Mesothelial cell of epicardium (in vitro differentiated cells): ENCODE measurements at places on chromosomes 6 and 20.
A peak's percentile ranks its signal among the peaks of the same experiment; 100 is the strongest.

GRCh38 chr6:49565855-49566254, 15.4 kb downstream of the C6orf141 start:
- DNase-seq, result no peak

DNA sequence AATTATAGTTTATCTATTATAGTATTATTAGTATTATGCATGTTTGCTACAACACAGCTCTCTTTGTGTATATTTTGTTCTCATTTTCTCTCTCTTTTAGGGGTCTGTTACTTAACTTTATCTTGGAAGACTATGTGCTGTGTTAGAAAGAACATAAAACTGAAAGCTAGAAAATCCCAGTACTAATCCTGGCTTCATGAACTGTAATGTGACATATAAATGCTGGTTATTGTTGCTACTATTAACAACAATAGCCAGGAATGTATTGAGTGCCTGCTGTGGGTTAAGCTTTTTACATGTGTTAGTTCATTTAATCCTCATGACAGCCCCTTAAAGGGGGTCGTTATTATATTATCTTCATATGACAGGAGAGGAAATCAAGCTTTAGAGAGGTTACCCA, 170.0 kb upstream of the DTNBP1 start:
- no peak for DNase-seq

GRCh38 chr20:57457243-57458095, 66.3 kb downstream of the RBM38 start:
- DNase-seq, result no peak

GRCh38 chr6:104653781-104654180, 205.9 kb downstream of the HACE1 start:
- no peak for DNase-seq

DNA sequence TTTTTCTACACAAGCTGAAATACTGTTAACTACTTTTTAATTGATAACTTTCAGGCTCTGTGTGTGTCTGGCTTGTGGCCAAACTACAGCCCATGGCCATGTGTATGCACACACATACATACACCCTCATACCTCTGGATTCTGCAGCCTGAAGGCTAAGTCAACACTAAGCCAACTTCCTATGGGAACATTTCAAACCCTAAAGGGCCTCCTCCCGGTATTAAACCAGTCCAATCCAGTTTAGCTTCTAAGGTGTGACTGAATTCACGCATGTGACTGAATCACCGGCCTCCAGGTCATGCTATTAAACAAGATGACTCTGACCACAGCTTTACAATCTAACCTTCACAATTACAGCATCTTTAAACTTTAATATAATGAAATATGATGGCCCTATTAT, 20.7 kb upstream of the DST start:
- no peak for DNase-seq

DNA sequence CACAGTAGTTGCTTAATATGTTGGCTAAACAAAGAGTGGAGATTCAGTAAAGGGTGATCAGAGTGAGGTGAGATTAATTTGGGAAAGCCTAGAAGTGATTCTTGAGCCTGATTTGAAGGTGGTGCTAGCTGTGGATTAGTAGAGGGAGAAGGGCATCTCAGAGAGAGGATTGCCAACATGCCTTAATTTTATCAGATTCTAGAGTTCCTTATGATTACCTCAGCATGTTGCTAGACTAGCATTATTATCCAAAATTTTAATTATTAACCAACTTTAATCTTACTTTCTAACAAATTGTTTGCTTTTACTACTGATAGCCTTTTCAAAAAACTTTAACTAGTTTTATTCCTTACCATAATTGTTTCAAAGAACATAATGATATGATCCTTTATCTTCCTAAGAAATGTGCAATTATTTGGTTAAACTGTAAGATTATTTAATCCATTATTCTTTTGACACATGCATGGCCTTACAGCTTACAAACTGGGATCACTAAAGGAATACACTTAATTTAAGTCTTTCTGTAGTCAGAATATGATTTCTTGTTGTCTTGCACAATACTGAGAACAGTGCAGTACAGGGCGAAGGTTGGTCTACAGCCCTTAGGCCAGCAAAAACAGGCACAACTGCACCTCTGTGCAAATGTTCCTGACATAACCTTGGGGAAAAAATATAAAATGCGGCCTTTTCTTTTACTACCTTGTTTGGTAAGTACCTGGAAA, 88.9 kb downstream of the SLC16A10 start:
- DNase-seq, result no peak

- no peak for DNase-seq
Observed at GRCh38 chr6:28772480-28773381, 151.1 kb downstream of the TRIM27 start.

- DNase-seq, result no peak
Observed at GRCh38 chr20:60011512-60012507, 53.6 kb downstream of the CDH26 start.

- no peak for DNase-seq
Observed at GRCh38 chr6:162200041-162200440, 527.5 kb downstream of the PRKN start.

DNA sequence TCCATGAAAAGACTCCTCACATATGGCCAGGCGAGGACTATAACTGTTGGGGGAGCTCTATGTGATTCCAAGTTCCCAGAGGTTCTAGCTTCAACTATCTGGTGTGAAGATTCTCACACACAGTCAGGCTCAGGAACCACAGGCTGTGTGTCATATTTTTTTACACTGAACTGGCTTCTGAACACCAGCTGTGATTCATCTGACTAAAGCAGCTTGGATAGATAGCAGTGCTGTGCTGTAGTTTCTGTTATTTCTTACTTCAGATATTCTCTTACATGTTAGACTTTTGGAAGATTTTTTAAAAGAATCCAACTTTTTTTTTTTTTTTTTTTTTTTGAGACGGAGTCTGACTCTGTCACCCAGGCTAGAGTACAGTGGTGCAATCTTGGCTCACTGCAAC, 140.7 kb upstream of the MCHR2 start:
- no peak for DNase-seq

- DNase-seq, result no peak
Observed at GRCh38 chr6:55636406-55637102, 57.6 kb upstream of the HMGCLL1 start.

- no peak for DNase-seq
Observed at GRCh38 chr6:11331111-11331510, 98.6 kb upstream of the NEDD9 start.

DNA sequence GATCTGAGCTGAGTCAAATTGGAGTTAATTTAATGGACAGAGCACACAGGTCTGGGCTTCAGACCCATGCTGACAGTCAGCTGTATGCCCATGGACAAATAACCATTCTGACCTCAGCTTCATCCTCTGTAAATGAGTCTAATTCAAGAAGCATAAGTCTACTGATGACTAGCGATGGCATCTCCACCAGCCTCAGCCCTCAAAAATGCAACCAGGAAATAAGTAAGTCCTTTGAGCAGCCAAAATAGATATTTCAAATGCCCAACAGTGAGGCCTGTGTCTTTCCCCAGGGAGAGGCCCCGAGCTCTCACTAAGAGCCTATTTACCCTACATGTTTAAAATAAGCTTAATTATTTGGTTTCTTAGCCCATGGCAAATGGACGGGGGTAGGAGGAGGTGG, 114.2 kb upstream of the MTHFD1L start:
- no peak for DNase-seq

GRCh38 chr20:17226410-17227218, at the start of gene PCSK2:
Gene PCSK2 (plus strand): TSS chr20:17227040. CDS start chr20:17227306, 266 bp downstream.
- peak; percentile 86 for DNase-seq

- no peak for DNase-seq
Observed at GRCh38 chr6:151400473-151400872, 9.1 kb upstream of the ZBTB2 start.

- DNase-seq, result no peak
Observed at GRCh38 chr6:37685261-37685660, 12.4 kb downstream of the MDGA1 start.

GRCh38 chr6:10970731-10971130, 73.4 kb downstream of the ELOVL2 start:
- DNase-seq, result no peak

DNA sequence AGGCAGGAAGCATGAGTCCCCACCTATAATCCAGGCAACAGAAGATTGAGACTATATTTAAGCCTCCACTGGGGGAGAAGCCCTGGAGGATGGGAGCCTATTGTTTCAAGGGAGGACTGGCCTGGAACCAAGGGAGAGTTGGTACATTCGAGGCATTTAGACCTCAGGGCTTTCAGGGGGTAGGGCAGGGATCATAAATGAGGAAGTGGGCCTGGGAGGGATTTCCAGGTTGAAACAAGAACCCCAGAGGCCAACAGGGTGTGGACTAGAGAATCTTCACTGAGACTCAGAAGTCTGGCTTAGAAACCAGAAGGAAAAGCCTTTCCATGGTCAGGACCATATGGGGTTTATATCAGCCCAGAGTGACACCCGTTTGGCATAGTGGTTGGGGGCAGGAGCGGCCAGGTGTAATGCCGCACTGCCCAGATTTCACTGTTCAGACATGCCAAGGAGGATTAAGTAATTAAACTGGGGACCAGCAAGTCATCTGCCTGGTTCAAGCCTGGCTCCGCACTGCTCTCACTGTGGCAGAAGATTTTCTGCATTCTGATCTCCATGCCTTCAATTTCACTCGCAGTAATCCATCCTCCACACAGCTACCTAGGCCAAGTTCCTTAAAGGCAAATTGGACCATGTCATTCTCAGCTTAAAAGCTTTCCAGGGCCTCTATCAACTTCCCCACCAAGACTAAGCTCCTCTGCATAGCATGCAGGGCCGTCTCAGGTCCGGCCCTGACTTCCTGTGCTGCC, 17.8 kb downstream of the LRFN2 start:
- DNase-seq, result no peak

- DNase-seq, result no peak
Observed at GRCh38 chr6:142940487-142940886, 4.5 kb downstream of the HIVEP2 start.

GRCh38 chr20:46870041-46870440, 24.6 kb upstream of the EYA2 start:
- DNase-seq, result no peak

GRCh38 chr6:45982280-45983036, 33.2 kb downstream of the CLIC5 start:
- DNase-seq, result no peak

DNA sequence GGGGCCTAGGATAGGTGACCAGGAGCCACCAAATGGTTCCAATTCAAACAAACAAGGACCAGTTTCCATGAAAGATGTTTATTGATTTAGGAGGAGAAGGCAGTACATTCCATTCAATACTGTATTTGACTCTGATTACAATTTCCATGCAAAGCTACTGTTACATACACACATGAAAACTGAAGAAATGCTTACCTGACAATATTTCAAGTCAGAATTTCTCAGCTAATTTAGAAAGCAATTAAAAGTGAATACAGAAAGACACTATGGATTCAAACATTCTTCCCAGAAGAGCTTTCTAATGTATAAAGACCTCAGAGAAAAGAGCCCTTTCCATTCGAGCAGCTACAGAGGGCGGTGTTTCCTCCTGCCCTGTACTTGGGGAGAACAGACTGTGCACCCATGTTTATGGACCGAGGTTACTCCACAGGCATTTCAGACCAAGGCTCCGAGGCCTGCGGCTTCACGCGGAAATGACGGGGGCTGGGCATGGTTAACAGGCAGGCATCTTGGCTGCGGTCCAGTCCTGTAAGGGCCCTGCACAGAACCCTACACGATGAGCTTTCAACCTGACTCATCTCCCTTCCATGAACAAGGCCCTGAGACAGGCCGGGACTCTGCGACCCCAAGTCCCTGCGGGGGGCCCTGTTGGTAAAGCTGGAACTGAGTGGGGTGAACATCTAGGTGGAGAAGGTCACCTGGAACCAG, 25.7 kb upstream of the TCFL5 start:
- no peak for DNase-seq

- DNase-seq, result no peak
Observed at GRCh38 chr6:157806856-157807215, 16.2 kb upstream of the SNX9 start.

DNA sequence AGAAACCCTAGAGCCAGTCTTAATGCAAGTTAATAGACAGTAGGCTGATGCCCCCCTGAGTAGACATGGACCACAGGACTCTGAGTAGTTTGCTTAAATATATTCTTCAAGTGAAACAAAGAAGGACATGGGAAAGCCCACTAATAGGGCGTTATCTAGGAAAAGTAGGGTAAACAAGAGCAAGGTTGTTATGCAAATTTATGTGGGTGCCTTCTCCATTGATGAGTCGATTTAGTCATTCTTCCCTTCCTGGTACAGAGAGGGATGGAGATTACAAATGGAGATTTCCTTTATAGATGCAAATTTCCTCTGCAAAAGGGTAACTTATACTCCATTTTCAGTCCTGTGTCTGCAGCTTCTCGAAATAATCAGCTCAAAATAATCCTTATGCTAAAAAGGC, 262.0 kb downstream of the CD83 start:
- no peak for DNase-seq

- no peak for DNase-seq
Observed at GRCh38 chr6:113076116-113076515, 729.0 kb downstream of the RFPL4B start.

DNA sequence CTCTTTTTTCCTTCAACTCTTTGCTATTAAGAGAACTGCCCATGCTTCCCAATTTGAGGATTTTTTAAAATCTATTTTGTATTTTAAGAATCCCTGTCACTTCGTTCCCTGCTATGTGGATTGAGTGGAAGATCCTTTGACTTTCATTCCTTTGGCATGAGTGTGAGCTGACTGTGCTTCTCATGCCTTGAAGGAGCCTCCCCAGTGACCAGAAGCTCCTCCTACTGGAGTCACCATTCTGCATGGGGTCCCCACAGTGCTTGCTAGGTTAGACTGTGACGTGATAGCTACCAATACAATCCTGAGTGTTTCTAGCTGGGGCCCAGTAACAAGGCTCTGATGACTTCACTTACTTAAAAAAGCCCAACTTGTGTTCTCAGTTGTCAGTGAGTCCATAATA, 104.4 kb upstream of the LAMP5 start:
- no peak for DNase-seq

DNA sequence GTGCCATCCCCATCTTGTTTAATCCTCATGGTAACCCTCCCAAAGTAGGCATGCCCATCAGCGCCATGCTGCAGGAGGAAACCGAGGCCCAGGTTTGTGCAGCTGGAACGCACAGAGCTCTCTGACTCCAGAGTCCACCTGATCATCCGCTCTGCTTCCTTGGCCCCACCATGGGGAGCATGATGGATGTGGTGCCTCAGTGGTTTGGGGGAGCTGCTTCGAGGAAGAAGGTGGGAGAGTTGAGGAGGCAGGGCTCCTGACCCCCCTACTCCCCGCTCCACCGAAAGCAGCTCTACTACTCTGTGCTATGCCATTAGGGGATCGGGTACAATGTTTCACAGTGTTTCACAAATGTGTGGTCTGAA, 52.2 kb downstream of the TGM2 start:
- DNase-seq, result no peak

- no peak for DNase-seq
Observed at GRCh38 chr6:7156643-7157278, 49.0 kb downstream of the RREB1 start.

DNA sequence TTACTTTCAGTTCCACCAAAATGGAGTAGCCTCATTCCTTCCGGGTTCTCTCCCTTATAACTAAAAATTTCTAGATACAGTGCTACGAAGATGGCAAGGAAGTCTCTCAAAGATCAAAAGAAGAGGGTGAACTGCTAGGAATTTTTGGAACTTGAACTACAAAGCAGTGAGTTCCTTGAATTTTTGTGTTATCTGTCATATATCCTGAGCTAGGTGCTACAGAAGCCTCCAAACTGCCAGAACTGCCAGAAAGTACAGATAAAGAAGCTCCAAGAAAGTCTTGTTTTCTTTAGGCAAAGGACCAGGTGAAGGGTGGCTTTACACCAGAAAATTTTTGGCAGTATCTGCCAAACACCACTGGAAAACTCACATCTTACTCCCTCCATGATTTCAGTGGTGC, 218.8 kb upstream of the FLRT3 start:
- DNase-seq, result no peak

- no peak for DNase-seq
Observed at GRCh38 chr6:20600831-20601230, 66.6 kb downstream of the CDKAL1 start.
